ENCODE measurements at places on chromosomes 7 and 10.

DNA sequence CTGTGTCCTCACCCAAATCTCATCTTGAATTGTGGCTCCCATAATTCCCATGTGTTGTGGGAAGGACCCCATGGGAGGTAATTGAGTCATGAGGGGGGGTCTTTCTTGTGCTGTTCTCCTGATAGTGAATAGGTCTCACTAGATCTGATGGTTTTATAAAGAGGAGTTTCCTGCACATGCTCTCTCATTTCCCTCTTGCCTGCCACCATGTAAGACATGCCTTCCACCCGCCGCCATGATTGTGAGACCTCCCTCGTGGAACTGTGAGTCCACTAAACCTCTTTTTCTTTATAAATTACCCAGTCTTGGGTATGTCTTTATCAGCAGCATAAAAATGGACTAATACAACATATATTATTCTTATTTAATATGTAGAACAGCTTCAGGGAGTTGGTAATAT lies 29.0 kb upstream of the MTPN start:
- DNase-seq: no peak

- DNase-seq: no peak
These were observed 120.0 kb downstream of the ADAM12 start for GRCh38 chr10:126268013-126268920.

GRCh38 chr10:28744069-28744768 lies 66.9 kb downstream of the BAMBI start:
- no peak for DNase-seq

GRCh38 chr10:67794909-67795460 lies 43.0 kb downstream of the DNAJC12 start:
- no peak for DNase-seq

DNA sequence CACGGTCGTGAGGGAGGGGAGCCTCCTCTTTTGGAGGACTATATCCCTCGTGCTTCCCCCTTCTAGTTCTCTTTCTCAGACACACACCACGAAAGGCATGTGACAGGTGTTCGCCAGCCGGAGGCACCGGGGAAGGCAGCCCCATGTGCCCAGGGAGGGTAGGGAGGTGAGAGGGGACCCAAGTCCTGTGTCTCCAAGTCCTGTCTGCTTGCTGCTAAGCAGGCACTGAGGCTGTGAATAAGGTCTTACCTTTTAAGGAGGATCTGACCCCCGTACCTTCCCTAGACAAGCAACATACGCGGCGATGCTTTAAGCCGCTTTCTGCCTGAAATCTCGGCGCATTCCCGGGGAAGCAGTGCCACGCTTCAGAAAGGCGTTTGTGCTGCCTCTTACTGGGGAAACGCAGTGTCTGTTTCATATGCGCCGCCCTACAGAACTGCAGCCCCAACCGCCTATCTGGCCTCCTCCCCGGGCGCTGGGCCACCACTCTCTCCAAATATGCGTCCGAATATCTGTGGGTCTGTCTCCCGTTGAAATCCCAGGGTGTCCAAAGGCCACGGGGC lies 770 bp downstream of the PLXNA4 start:
- peak; percentile 59 for DNase-seq

DNA sequence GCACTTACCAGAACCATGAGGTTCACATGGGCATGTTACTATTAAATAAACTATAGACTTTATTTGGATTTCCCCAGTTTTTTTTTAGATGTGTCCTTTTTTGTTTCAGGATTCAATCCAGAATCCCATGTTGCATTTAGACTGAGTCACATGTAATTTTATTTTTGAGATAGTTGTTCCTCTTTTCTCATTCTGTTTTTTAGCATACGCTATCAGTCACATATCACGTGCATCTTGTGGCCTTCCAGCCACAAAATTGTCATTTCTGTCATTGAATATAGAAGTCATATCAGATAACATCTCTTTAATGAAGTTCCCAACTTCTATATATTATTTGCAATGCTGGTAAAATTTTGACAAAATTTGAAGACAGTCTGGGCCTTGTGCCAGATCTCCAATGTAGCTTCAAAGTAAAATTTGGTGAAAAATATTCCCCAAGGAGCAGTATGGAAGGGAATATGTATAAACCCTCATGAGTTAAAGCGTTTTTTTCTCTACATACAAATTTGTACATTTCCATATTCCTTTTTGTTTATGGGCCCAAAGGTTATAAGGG lies 132.3 kb upstream of the MKI67 start:
- no peak for DNase-seq

- DNase-seq: no peak
These were observed 5.9 kb upstream of the HMX2 start for GRCh38 chr10:123141791-123142700.

DNA sequence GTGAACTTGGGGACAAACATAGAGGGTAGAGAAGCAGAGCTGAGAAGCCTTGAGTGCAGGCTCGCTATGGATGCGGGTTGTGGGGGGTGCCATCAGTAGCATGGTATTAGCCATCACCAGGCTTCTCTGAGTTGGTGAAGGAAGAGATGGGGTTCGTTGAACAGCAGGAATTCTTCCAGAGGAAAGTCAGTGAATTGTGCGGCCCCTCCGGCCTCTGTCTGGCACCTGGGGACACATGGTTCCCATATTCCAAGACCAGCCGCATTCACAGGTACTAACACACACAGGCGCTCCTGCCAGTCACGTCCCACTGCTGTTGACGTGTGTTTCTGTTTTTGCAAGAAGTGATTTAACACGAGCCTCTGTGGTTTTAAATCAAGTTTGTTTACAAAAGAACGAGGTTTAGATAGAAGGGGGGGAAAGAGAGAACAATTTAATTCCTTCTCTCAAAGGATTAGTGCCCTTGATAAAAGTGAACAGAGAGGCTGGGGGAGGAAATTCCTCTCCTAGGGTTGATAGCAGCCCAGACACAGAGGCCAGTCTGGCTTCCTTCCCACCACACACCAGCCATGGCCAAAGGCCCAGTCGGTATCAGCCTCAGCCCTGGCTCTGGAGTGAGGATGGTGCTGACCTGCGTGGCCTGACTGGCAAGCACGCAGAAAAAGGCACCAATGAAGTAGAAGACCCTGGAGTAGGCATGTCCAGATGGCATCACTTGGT lies 252.6 kb upstream of the IGFBP3 start:
- DNase-seq: no peak

DNA sequence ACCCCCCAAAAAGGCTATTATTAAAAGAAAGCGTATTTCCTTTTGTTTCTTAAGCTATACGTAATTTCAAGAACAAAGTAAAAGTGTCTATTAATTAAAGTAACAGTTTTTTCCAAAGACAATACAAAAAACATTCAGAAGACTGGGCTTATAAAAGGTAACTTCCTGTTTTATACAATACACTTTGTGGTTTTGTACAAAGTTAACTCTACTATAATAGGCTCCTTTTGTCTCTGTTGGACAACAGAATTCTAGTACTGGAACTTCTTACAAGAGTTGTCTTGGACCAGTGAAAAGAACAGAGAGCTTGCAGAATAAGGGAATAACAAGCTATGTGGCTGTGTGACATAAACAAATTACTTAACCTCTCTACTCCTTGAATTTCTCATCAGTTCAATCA lies 21.5 kb downstream of the SFMBT2 start:
- DNase-seq: no peak

- DNase-seq: no peak
These were observed 2.8 kb downstream of the LGI1 start for GRCh38 chr10:93760490-93760889.

- DNase-seq: peak; percentile 81
These were observed 28.1 kb downstream of the ARL4A start for GRCh38 chr7:12715372-12716133.

DNA sequence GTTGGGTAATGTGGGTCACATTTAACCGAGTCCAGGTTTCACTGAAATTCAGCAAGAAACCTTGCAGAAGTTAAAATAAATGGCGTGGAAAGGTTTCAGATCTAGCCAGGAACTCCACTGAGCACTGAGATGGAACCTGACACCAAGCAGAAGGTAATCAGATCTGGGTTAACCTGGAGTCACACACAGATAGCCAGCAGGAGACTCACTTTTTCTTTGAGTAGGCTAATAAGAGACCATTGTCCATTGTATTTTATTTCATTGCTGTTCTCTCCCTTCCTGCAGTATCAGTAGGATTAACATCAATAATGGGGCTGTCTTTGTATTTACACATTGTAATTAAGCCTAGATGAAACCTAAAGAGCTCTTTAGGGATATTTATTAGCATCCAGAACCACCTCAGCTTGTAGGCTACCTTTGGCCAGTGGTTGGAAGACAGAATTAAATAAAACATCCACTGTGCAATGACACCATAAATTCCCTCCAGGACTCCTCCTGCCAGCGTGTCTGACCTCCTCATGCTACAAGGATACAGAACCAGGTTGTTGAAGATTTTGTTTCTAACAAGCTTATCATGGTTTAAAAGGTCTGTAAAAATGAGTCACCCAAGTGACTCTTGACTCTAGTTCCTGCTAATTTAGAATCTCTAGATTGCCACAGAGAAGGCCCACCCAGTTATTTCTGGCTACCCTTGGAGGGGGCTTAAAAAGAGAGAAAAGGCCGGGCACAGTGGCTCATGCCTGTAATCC lies 151.1 kb downstream of the SORCS1 start:
- DNase-seq: no peak

GRCh38 chr7:96136600-96137239 lies 185.2 kb downstream of the SLC25A13 start:
- DNase-seq: no peak

DNA sequence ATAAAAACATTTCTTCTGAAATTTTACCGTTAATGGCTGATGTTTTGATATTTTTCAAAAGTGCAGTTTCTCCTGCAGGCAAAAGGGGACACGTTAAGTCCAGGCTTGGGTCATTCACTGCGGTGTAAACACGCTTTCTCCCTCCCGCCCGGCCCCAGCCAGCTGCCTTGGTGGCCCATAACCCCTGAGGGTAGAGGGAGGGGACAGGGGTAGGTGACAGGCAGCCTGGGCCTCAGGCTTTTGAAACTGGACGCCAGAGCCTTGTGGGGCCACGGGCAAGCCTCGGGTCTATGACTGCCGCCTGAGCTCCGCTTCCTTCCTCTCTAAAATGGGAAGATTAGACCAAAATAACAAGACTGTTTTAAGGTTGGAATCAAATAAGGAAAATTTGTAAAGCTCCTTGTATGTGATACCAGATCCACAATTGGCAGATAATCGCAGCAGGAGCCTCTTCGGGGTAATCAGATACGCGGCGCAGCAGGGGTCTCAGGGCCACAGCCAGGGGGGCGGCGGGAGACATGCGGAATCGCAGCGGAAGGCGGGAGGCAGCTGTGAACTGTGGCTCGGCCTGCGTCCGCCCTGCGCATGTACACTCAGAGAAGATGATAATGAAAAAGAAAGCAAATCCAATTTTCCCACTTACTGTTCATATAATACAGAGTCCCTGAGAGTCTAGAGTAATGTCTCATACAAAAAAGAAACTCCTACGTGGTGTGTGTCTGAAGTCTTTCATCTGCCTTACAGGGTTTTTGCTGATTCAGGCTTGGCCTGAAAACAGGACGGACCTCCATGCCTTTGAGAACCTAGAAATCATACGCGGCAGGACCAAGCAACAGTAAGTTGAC lies 138.3 kb downstream of the EGFR start:
- no peak for DNase-seq

DNA sequence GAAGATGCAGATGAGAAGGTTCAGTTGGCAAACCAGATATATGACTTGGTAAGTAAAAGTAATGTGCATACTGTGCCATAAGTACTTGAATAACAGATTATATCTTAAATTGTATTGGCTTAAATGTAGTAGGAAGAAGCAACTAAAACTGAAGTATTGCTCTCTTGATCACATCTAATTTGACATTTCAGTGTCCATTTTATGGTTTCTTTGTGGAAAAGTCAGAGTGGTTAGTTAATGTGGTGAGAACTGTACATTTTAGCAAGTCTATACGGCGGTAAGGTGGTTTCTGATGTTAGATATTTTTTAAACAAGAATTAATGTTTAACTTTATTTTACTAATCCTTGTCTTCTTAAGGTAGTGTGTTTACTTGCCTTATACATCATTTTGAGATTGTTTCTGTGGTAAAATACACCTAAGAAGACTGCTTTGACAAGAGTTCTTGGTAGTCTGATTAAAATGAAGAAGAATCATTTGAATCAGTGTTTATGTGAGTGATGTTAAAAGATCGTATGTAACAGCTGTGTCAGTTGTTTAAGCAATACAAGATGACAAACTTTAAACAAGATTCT lies 5.1 kb downstream of the ING3 start:
- DNase-seq: no peak

GRCh38 chr10:101833466-101833865 lies 10.1 kb downstream of the KCNIP2 start:
- DNase-seq: no peak

GRCh38 chr10:128808921-128809440 lies 658.1 kb upstream of the MGMT start:
- peak; percentile 89 for DNase-seq

GRCh38 chr7:31119249-31119648 lies 67.1 kb downstream of the ADCYAP1R1 start:
- no peak for DNase-seq

DNA sequence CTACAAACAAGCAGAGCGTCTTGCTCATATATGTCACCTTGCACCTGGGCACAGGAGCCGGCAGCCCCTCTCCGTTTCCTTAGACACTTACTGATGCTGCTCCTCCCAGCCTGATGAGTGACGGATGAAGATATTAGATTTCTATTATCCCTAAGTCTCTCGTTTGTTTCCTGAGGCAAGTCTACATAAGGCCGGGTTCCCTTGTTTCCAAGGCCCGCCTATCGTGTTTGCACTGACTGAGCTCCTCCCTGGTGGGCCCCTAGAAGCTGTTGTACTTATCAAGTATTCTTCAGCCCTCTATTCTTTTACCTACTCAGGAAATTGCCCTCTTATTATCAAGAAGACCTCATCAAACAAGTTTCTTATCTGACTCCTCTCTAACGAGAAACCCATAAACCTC lies 18.5 kb downstream of the SH3PXD2A start:
- no peak for DNase-seq

GRCh38 chr7:43711503-43711902 lies 17.8 kb downstream of the COA1 start:
- DNase-seq: no peak

GRCh38 chr7:34406848-34407530 lies 251.0 kb upstream of the NPSR1 start:
- no peak for DNase-seq

DNA sequence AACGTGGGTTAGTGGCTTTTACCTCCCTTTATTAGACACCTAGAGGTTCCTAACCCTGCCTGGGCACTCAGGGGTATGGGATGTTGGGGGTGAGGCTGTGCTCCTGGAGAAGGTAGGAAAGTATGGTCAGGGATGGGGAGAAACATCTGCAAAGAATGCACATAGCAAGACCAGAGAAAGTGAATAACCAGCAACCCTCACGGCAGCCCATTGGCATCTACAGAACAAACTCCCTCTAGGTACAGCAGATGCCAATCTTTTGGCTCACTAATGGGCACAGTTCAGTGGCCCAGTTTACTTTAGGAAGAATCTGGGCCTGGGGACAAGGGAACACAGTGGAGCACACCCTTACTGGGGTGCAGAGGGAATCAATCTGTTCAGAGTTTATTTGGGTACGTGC lies 143.9 kb downstream of the JAZF1 start:
- no peak for DNase-seq

DNA sequence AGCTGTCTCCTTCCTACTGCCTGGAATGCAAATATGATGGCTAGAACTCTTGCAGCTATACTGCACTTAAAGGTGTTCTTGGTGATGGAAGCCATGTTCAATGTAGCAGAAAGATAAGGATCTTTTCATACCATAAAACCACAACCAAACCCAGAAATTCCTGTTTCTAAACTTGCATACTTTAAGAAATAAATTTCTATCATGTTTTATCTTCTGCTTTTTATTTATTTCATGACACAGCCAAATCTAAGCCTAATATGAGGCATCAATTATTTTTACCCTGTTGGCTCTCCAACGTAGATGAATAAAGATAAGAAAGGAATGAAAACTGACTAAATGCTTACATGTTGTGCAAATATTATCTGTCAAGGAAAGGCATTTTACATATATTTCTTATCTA lies 224.1 kb downstream of the DOCK4 start:
- no peak for DNase-seq
